Head of caudate nucleus (tissue), 42 donors: ENCODE measurements at places on chromosomes 3 and 15.

DNA sequence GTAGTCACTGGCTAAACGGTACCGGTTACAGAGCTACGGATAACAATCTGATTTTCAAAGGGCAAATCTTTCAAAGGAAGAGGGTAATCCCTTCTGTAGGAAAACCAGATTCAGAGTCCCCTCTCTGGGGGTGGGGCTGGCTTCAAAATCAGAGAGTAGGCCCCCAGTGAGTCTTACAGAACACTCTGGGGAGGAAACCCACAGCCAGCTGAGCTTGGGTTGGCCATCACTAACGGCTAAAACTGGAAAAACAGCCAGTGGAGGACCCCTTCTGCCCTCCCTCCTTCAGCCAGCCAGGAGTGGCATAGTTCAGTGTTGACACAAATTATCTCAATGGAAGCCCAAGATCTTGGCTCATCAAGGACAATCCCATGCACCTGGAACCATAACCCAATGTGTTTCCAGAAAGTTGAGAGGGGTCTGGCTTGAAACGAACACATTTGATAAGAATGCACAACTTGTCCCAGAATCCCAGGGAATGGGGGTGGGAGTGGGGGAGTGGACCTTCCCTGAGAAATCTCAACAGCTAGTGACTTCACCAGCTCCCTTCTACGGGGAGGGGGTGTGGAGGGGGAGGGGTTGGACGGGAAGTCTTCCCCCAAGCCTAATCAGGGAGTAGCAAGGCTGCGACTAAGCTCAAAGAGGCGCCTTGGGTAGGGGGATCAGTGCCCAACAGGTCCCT is 1.0 kb downstream of the RASL12 start:
- no peak for DNase-seq

DNA sequence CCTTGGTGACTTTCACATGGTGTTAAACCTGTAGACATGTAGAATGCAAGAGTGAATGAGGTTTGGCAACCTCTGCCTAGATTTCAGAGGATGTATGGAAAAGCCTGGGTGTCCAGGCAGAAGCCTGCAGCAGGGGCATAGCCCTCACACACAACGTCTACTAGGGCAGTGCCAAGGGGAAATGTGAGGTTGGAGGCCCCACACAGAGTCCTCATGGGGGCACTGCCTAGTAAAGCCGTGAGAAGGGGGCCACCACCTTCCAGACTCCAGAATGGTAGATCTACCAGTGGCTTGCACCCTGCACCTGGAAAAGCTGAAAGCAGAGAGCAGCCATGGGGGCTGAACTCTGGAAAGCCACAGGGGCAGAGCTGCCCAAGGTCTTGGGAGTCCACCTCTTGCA is 241.2 kb downstream of the KLF13 start:
- no peak for DNase-seq

- DNase-seq = no peak
Observed at GRCh38 chr3:12308517-12308916, 19.6 kb downstream of the PPARG start.

GRCh38 chr3:36824443-36824842 is 60.1 kb upstream of the DCLK3 start:
- DNase-seq = no peak

GRCh38 chr3:100197876-100198275 is 62.9 kb upstream of the TBC1D23 start:
- DNase-seq = no peak

DNA sequence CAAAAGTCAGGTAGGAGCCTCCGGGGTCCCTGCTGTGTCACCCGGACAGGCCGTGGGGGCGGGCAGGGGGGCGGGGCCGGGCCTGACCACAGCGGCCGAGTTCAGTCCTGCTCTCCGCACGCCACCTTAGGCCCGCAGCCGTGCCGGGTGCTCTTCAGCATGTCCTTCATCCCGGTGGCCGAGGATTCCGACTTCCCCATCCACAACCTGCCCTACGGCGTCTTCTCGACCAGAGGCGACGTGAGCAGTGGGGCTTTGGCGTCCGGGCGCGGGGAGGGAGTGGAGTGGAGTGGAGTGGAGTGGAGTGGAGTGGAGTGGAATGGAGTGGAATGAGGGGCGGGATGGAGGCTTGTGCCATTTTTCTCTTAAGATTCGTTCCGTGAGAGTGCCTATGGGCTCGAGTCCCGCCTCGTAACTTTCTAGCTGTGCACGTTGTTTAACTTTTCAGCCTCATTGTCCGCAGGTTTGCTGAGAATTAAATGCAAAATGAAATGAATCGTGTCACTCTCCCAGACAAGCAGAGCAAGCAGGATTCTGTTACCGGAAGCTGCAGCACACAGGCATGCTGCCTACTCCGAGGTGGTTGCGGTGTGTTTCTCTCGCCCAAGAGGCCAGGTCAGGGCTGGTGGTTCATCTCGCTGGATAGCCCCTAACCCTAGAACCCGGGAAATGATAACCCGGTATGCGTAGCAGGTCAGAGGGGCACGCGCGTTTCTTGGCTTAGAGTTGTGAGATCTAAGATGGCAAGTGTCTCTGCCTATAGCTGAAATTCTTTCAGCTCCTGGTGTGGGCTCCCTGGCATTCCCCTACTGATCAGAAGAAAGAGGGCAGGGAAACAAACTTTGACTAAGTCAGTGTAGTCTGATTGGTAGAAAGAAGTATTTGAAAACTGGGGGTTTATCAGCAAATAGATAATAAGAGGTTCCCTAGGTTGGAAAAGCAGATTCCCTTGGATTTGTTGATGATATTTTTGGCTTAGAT is at the start of gene FAH:
TSS of gene FAH (plus strand) at position 104 of the 981 bp plus-strand sequence. CDS start at position 160, 56 bp downstream.
- peak; percentile 17 for DNase-seq

- DNase-seq = no peak
Observed at GRCh38 chr3:106343811-106344210, 475.0 kb upstream of the CBLB start.

- DNase-seq = no peak
Observed at GRCh38 chr15:49573421-49573820, 47.2 kb downstream of the FAM227B start.

DNA sequence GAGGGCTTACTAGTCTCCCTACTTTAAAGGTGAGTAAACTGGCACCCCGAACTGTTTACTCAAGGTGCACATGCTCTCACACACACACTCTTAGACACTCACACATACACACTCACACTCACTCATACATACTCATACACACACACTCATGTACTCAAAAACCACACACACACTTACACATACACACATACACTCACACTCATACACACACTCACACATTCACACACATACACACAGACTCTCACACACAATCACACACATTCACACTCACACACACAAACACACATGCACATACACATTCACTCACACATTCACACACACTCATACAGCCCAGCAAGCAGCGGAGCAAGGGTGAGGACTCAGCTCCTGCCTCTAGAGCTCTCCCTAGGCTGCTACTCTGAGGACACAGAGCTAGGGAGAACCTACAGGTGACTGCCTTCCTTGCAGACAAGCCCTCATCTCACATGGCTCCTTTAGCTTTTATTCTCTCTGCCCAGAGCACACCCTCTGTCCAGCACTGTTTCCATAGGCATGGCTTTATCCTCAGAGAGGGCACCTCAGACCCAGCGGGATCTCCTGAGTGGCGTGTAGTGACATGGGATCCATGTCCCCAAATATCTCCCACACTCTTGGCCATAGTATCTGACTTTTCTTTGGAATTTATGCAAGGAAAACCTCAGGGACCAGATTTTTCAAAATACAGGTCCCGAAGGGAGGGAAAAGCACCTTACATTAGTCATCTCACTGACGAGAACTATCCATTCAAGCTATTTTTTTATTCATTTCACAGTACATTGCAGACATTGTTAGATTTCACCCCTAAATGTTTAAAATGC is 26.2 kb upstream of the ATG7 start:
- no peak for DNase-seq

GRCh38 chr3:187051724-187052366 is 87.5 kb downstream of the RPL39L start:
- no peak for DNase-seq

GRCh38 chr15:77839970-77840905 is 207.5 kb upstream of the LINGO1 start:
- no peak for DNase-seq

- DNase-seq = peak; percentile 76
Observed at GRCh38 chr15:26773067-26773877, 406 bp upstream of the GABRB3 start.

DNA sequence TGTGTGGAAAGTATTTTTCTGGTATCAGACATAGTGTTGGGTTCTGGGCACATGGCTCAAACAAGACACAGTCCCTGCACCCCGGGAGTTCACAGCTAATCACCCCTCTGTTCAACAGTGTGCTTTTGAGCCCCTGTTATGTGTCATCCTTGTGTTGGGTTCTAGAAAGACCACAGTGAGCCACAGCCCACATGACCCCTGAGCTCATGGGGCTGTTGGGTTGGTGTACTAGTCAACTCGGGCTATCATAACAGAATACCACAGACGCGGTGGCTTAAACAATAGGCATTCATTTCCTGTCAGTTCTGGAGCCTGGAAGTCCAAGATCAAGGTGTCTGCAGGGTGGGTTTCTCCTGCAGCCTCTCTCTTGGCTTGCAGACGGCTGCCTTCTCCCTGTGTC is 100.0 kb downstream of the DNAJB8 start:
- DNase-seq = no peak

DNA sequence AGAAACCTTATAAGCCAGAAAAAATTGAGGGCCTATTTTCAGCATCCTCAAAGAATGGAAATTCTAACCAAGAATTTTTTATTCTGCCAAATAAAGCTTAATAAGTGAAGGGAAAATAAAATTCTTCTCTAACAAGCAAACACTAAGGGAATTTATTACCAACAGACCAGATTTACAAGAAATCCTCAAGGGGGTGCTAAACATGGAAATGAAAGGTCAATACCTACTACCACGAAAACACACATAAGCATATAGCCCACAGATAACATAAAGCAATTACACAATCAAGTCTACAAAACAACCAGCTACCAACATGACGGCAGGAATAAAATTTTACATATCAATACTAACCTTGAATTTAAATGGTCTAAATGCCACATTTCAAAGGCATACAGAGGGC is 883.5 kb downstream of the SI start:
- DNase-seq = no peak

DNA sequence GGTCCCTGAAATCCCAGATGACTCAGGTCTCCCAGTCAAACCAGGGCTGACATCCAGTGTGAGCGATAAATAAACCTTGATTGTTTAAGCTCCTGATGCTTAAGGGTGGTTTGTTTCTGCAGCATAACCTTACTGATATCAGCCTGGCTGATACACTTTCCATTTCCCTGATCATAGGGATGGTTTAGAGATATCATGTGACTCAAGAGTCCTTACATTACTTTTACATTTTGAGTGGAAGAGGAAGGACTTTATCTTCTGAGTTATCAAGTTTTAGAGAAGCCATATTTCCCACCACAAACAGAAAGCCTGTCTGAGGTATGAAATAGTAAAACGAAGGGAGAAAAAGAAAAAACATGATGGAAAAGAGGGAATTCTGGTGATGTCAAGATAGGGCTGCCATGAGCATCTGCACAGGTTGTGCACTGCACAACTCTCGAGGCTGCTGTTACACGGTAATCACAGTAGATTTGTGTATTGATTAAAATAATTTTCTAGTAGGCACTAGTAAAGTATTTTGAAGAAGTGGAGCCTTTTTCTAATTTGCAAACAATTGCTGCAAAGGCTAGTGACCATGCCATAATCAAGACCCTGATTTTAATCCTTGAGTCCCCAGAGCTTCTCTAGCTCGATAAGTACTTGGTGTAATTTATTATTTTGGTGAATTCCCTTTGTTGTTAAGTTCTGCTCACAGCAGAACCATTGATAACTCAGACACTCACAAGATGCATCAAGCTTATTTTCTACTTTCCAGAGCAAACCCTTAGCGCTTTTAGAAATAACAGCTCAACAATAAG is 34.1 kb upstream of the FBLN2 start:
- DNase-seq = no peak
